ENCODE measurements at places on chromosomes 4 and X. TPM values are rescaled to one million over a fixed set of nuclear protein-coding genes. Genes with fewer than 3 reads are reported as not detected.

Gene PNMA3
- 0.13 TPM for total RNA-seq

Gene NIPAL1
- total RNA-seq = 1.1 TPM

Gene XPNPEP2
- 24.8 TPM for total RNA-seq

Gene MAGED4
- total RNA-seq = 2.2 TPM

Gene BEX2
- 2.3 TPM for total RNA-seq

Gene SPOCK3
- total RNA-seq = not detected

Gene ZDHHC15
- 4.8 TPM for total RNA-seq
